ENCODE measurements at places on chromosomes 5 and 9.

- DNase-seq: no peak
Observed at GRCh38 chr9:79673614-79674013, 101.8 kb downstream of the TLE4 start.

DNA sequence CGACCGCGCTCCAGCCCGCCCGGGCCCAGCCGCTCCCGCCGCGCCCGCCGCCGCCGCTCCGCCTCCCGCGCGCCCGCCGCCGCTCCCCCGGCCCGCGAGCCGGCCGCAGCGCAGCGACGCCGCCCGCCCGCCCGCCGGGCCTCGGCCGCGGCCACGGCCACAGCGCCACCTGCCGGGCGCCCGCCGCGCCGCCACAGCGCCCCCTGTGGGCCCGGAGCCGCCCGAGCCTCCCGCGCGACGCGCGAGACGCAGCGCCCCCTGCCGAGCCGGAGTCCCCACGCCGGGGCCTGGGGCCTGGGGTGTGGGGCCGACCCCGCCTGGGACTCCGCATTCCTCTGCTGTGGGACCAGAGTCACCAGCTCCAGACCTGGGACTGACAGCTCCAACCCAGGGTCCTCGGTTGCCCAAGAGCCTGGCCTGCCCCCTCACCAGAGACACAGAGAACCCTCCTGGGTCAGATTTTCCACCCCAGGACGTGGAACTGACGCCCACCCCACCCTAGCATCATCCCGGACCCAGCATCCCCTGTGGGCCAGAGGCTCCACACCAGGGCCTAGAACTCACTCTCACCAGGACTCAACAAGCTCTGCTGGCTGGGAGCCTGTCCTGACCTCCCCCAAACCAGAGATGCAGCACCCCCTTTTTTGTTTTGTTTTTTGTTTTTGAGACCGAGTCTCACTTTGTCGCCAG is at the start of gene RAPGEF1:
RAPGEF1 (minus strand) TSS at position 118 of the 690 bp plus-strand sequence. CDS start 246 bp downstream, outside the sequence.
- DNase-seq: peak; percentile 93

GRCh38 chr5:161265006-161265405 is 281.5 kb downstream of the GABRB2 start:
- no peak for DNase-seq

DNA sequence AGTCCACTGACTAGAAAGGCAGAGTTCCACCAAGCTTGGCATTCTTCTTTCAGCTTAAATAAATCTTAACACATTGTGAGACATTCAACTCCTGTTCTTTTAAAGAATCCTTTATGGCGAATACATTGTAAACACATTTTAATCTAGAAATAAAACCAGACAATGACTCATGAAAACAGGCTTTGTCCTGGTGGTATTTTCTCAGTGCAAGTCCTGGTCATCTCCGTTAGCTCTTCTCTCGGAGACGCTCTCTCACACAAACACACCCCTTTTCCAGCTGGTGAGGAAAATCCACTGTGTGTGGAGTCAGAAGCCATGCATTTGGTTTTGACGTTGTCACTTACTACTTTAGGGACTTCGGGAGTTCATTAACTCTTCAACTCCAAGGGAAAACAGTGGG is 140.4 kb downstream of the AUH start:
- no peak for DNase-seq

DNA sequence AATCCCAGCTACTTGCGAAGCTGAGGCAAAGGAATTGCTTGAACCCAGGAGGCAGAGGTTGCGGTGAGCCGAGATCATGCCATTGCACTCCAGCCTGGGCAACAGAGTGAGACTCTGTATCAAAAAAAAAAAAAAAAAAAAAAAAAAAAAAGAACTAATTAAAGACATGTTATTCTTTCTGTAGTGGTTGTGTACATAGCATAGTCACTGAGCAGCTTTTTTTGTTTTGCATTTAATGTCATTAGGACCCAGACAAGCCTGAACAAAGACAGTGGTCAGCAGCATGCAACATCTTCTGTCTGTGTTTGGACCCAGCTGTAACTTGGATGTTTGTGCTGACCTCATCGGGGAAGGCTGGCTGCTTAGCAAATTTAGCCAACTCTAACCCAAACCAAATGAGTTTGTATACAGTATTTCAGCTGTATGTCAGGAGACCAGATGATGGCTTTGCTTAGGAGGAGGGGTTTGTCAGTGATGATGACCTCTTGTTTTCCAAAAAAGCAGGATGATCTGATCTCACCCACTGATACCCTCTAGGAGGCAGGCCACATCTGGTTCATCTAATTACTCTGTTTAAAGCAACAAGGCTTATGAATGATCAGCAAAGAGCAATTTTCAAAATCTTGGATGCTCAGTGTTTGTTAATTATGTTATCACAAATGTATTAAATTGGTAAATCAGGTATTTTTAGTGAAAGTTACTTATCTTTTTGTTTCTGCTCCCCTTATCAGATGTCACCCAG is 39.5 kb downstream of the SNCAIP start:
- DNase-seq: no peak

GRCh38 chr9:69474821-69475220 is 149.8 kb downstream of the ENTREP1 start:
- no peak for DNase-seq

GRCh38 chr5:64971990-64972389 is 203.3 kb downstream of the CWC27 start:
- no peak for DNase-seq

GRCh38 chr5:158054223-158055110 is 195.5 kb upstream of the CLINT1 start:
- DNase-seq: no peak

DNA sequence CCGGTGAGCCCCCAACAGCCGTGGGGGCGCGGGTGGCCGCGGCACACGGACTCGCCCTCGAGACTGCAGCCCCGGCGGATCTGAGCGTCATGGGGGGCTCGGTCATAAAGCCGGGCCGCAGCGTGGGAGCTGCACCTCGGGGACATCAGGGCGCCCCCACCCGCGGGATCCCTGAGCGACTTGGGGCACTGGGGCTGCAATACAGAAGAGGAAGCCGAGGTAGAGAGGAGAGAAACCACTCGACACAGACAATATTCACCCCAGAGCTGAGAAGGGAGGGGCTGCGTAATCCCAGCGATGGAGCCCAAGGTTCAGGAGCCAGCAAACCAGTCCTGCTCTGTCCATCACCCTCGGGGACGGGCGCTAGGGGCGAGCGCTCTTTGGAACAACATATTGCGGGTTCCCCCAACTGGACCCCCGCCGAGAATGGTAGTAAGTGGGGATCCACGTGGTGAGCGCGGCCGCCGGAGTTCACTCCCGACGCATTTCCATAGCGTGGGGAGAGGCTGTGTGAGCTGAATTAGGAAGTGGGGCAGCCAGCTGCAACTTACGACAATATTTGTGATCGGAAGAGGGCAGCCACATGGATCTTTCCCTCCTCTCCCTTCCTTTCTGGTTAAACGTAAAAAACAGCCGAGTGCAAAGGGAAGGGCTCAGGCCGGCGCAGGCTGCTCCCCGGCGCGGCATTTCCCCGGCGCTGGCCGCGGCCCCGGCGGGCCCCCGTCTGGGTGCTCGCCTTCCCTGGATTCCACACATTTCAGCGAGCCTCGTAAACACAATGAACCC is 9.9 kb downstream of the PTCH1 start:
- no peak for DNase-seq

GRCh38 chr5:54717870-54718269 is 200.3 kb downstream of the SNX18 start:
- no peak for DNase-seq

DNA sequence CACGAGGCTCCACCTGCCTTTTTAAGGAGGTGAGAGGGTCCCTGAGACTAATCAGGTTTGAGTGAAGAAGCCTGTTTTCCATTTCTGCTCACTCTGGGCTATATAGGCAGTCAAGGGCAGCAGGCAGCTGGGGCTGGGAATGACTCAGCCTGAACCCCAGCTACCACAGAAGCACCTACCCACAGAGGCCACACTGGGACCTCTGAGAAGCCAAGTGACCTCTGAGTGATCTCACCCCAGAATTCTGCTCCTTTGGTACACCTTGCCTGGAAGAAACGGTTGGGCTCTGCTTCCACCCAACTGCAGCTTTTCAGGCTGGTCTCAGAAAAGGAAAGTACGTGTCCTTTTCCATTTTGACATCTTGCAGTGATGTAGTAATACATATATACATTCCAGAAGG is 6.8 kb downstream of the FAM219A start:
- DNase-seq: peak; percentile 32

Data from stimulated activated naive CD8-positive, alpha-beta T cell treated with anti-CD3 and anti-CD28 coated beads, Interleukin-15, Interleukin-2, amounts not matched to agents 100 U/mL and 50 U/mL, for 24 hours (primary cell).